Stimulated activated CD8-positive, alpha-beta memory T cell treated with anti-CD3 and anti-CD28 coated beads, Interleukin-15, amount 100 ng/mL, for 24 hours (primary cell): ENCODE measurements at places on chromosomes 3 and 15.

GRCh38 chr3:72102112-72102616, 317.2 kb upstream of the PROK2 start:
- no peak for DNase-seq

DNA sequence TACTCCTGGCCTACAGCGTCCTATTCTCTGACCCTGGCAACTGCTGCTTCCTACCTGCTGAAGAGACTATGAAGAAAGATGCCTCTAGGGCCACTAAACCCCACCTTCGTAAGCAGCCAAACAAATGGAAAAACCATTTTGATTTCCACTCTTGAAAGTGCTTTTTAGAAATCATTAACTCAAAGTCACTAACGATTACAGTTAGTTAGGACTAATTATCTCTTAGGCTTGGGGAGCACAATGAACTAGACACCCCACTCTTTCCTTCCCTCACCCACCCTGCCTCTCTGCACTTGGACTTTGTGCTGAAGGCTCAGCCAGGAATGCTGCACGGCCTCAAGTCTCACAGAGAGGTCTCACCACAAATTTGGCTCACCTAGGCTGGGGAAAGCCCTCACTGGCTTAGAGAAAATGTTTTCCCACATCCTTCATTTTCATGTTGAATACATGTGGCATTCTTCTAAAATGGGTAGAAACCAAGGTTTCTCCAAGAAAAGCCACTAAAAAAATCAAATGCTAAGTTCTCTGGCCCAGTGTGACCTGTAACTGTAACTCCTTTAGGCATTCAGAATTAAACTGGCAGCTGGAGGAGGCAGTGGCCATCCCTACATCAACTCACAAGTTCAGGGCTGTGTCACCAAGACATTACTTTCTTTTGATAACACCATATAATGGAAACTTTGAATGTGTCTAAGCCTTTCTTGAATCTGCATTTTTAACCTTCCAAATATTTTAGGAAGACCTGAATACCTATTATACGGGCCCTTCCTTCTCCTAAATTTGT, 47.1 kb downstream of the NPTN start:
- DNase-seq: no peak

DNA sequence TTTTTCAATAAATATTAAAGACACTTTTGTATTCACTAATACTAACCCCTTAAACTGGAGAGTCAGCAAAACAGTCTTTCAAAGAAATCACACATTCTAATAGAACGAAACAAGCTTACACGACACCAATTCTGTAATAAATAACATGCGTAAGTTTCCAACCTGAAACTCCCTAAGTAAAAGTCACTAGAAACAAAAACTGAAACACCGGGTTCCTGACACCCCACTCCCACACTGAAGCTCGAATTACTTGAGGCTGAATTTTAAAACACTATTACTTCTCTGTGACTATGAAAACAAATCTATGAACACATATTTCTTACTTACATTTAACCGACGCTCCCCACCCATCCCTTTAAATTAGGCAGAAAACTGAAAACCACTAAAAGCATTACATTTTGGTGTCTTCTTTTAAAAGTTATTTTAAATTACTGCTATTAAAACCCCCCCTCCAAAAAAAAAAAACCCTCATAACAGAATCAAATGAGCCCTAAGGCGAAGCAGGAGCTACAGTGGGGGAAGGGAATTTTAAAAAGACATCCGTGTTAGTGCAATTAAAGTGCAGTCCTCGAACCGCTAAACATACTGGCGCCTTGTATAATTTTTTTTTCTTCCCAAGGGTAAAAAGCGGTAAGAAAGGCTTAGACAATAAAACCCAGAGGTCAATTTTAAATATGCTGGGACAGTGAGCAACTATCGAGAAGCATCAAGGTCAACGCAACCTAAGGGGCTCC, 878 bp downstream of the SPPL2A start:
- DNase-seq: no peak

GRCh38 chr15:57393061-57393460, 16.8 kb downstream of the CGNL1 start:
- DNase-seq: no peak

DNA sequence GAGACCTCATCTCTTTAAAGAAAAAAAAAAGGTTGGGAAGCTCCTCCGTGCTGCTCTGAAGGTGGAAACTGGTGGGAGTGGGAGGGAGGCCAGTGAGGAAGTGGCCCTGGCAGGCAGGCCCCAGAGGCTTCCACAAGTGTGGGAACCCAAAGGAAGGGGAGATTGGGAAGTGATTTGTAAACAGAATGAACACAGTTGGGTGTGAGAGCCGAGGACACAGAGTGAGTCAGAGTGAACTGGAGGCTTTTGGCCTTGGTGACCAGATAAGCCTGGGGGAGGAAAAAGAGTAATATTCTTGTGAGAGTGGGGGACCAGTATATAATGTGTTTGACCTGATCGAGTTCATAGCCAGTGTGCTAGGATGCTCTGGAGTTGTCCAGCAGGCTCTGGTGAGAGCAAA, 23.0 kb downstream of the MKRN2 start:
- DNase-seq: no peak

DNA sequence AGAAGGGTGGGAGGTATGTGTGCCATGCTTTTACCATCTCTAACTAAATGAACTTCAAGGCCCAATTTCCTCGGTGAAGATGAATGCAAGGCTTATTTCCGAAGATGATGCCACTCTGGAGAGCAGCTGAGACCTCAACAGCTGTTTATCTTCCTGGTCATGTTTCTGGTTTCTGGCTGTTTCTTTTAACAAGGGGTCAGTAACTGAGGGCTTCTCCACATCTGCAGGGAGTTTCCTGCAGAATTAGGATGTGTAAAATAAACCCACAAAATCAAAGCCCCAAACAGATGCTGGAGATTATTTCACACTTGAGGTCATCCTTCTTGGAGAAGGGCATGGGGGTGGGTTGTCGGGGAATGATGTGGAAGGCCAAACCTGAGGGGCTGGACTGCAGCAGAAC, 220.3 kb downstream of the THSD4 start:
- no peak for DNase-seq

GRCh38 chr15:69704229-69704628, 251.6 kb downstream of the RPLP1 start:
- no peak for DNase-seq

- no peak for DNase-seq
Observed at GRCh38 chr3:47512416-47513124, 942 bp downstream of the ELP6 start.

GRCh38 chr3:181336597-181336996, 347.1 kb upstream of the DNAJC19 start:
- no peak for DNase-seq

GRCh38 chr3:18237251-18238005, 187.7 kb downstream of the SATB1 start:
- DNase-seq: no peak

DNA sequence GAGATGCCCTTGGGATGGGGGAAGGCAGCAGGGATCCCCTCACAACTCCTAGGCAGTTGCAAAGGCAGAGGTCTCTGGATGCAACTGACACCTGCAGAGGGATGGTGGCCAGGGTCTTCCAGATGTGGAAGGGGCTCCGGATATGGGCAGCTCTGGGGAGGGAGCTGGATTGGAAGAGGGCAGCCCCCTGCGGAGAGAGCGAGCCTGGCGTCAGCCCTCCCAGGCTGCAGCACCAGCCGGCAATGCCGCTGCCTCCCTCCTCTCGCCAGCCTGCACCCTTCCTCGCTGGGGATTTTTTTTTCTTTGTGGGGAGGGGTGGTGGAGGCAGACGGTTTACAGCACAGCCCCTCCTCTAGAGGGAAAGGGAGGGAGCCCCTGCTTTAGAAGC, 1.6 kb downstream of the INSYN1 start:
- no peak for DNase-seq

GRCh38 chr3:71172189-71172588, 411.3 kb downstream of the FOXP1 start:
- DNase-seq: no peak

- no peak for DNase-seq
Observed at GRCh38 chr3:60578936-60579335, 672.3 kb downstream of the FHIT start.

DNA sequence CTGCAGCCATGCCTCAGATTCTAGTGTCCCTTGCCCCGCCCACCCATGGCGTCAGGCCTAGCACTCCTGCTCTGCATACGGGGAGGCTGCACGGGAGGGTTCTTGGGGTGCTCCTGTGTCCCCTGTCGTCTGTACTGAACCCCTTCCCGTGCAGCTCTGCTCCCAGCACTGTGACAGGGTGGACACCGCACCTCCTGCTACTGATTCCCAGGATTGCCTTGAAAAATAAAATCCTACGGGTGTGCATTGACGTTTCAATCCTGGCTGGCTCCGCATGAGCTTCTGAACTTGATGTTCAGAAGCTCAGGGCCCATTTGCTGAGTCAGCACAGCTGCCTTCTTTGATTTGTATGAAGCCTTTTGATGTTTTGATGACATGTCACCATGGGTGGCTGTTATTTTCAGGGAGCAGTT, 176.4 kb downstream of the APBA2 start:
- no peak for DNase-seq

DNA sequence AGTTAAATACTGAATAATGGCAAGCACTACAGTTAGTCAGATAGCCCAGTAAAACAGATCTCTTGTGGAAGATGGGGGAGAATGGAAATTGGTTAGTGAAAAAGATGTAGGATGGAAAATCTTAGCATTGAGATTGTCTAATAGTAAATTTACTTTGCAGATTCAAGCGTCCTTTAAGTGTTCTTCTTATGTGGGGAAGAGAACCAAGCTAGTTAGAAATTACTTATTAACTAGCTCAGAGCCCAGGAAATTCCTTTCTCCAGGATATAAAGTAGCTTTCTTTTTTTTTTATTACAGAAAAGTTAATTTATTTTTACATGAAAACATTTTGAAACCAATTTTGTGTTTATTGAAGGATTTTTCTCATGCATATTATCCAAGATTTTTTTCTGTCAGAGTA, 36.7 kb downstream of the TIPARP start:
- DNase-seq: no peak

- no peak for DNase-seq
Observed at GRCh38 chr15:39573287-39573686, 7.6 kb upstream of the THBS1 start.

- DNase-seq: no peak
Observed at GRCh38 chr15:27850981-27851857, 247.9 kb downstream of the OCA2 start.

DNA sequence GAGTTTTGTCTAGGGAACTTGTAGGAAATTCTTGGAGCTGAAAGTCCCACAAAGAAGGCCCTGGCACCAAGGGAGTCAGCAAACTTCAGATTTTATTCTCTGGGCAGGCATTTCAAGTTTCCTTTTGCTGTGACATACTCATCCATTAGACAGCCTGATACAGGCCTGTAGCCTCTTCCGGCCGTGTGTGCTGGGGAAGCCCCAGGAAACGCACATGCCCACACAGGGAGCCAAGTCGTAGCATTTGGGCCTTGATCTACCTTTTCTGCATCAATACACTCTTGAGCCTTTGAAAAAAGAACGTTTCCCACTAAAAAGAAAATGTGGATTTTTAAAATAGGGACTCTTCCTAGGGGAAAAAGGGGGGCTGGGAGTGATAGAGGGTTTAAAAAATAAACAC, 15.0 kb downstream of the TIGIT start:
- no peak for DNase-seq

DNA sequence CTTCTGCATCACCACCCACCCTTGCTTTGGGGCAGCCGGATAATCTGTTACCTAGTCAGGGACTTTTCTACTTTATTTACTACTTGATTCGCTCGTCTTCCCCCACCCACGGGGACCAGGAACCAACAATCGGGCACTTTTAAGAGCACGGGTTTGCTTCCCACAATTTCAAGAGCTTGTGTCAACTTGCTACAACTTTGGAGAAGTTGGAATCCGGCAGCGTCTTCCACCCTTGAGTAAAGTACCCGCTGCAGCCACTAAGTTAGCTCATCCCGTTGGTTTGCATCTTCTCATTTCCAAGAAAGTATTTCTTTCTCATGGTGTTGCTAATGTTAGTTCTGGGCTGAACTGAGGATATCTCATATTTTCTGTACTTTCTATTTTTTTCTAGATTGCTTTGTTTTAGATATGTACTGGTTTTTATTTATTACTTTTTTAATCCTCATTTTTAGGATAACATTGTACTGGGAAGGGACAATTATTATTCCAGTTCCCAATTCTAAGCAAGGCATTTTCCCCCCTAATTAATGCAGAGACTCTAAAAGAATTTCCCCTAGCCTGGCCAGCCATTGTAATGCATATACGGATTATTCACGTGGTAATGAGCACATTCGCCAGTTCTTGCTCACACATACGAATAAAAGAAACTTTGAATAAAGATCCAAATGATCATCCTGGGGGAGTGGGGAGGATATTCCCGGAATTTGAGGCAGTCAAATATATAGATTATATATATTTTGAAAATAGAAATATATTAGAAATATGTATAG, 4.0 kb downstream of the SOX2 start:
- DNase-seq: no peak

DNA sequence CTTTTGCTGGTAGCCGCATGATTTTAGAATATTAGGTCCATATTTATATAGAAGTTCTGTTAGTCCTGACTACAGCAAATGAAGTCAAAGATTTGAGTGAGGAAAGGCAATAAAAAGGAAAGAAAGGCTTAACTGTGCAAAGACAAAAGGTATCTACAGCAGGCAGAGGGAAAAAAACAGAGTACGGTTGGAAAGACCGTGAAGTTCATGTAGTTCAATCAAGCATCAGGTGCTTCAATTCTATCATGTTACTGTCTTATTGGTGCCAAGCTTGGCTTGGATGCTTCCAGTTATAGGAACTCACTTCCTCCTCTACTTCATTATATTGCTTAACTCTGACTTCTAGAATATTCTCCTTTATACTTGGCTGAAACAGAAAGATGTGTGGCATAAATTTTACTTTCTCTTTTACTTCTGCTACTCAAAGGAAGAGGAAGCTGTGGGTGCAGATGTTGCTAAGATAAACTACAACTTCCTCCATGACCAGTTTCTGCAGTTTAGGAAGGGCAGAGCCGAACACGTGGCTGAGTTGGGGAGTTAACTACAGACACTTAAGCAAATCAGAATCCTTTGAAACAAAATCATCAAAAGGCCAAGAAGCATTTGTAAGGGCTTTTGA, 72.6 kb upstream of the ZBED2 start:
- no peak for DNase-seq

GRCh38 chr3:102885289-102885688, 450.5 kb downstream of the ZPLD1 start:
- no peak for DNase-seq

- DNase-seq: no peak
Observed at GRCh38 chr3:112000966-112001365, 2.2 kb downstream of the TAGLN3 start.

GRCh38 chr15:36645106-36645505, 65.7 kb downstream of the CDIN1 start:
- DNase-seq: no peak

GRCh38 chr3:141830508-141830907, 45.9 kb upstream of the ATP1B3 start:
- no peak for DNase-seq
